ENCODE measurements at places on chromosomes 7 and 10. TPM values are rescaled to one million over a fixed set of nuclear protein-coding genes. Genes with fewer than 3 reads are reported as not detected.

Gene CDK1
- total RNA-seq: 121 TPM

Gene HIBADH
- total RNA-seq: 13.3 TPM

Gene MYPN
- total RNA-seq: not detected

Gene TBXAS1
- 27.4 TPM for total RNA-seq

Gene ECHDC3
- total RNA-seq: not detected

Gene OR2A5
- total RNA-seq: not detected

Gene LGI1
- not detected for total RNA-seq

Gene RNF148
- not detected for total RNA-seq

Gene SMURF1
- 17.6 TPM for total RNA-seq

Gene CALCR
- not detected for total RNA-seq

Gene NUTM2E
- 0.18 TPM for total RNA-seq

Gene SLC18A3
- total RNA-seq: not detected

Gene CLCN1
- total RNA-seq: 0.10 TPM

Gene SLC29A4
- 0.88 TPM for total RNA-seq

Gene FEZF1
- total RNA-seq: not detected

Gene CTAGE6
- 3.0 TPM for total RNA-seq

Gene LIPF
- total RNA-seq: not detected

Gene ASL
- total RNA-seq: 29.8 TPM

Gene OR9A2
- not detected for total RNA-seq

Gene CCL24
- not detected for total RNA-seq

Gene SPDYE16
- 0.18 TPM for total RNA-seq

Gene AKR1C1
- total RNA-seq: 0.85 TPM

Gene CHAT
- total RNA-seq: not detected

All from activated CD4-positive, alpha-beta memory T cell treated with anti-CD3 and anti-CD28 coated beads, Interleukin-2, amount 10 ng/mL, durations not matched to agents 7 days and 5 days (primary cell).